ENCODE measurements at places on chromosomes 2 and 18. TPM values are rescaled to one million over a fixed set of nuclear protein-coding genes. Genes with fewer than 3 reads are reported as not detected.

The MATN3 gene
- total RNA-seq: 0.27 TPM

The MC4R gene
- not detected for total RNA-seq

The TSPYL6 gene
- not detected for total RNA-seq

The CPO gene
- total RNA-seq: not detected

The CD8A gene
- 0.95 TPM for total RNA-seq

The SLC8A1 gene
- 44.5 TPM for total RNA-seq

The TUBA3D gene
- not detected for total RNA-seq

The CRYBA2 gene
- 5.6 TPM for total RNA-seq

DNA sequence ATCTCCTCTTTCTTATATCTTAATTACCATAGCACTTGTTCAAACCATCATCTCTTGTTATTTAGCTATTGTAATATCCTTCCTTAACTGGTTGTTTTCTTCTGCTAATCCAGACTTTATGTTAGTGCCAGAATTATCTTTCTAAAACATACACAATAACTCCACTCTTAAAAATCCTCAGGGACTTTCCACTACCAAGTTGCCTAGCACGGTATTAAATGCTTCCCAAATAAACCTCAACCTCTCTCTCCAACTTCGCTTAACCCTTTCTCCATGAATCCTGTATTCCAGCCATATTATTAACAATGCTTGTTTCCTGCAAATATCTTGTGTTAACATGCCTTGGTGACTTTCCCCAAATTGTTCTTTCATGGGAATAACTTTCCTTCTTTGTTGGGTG is 84.5 kb downstream of the FAM228A start:
- DNase-seq: no peak

- DNase-seq: no peak
These were observed 99.4 kb upstream of the CDC42EP3 start for GRCh38 chr2:37770797-37771196.

DNA sequence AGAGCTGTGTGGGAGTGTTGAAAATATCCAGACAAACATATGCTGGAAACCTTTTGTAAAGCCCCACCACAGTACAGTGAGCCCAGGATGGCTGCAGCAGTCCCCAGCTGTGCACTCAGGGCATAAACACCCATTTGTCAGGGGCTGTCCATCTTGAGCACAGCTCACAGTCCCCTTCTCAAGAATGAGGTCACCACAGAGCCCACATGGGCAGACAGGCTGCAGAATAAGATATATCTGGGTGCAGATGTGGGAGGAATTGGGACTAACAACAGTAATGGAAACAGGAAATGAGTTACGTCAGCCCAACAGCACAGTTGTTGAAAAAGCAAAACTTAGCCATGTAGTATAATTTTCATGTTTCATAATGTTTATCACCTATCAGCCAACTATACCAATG is 219.6 kb downstream of the ETAA1 start:
- DNase-seq: no peak

- no peak for DNase-seq
These were observed 29.3 kb downstream of the SLC14A1 start for GRCh38 chr18:45753286-45753685.

GRCh38 chr2:101442667-101443061 is 32.2 kb downstream of the RFX8 start:
- no peak for DNase-seq

GRCh38 chr18:432791-433190 is 67.7 kb downstream of the COLEC12 start:
- DNase-seq: no peak

DNA sequence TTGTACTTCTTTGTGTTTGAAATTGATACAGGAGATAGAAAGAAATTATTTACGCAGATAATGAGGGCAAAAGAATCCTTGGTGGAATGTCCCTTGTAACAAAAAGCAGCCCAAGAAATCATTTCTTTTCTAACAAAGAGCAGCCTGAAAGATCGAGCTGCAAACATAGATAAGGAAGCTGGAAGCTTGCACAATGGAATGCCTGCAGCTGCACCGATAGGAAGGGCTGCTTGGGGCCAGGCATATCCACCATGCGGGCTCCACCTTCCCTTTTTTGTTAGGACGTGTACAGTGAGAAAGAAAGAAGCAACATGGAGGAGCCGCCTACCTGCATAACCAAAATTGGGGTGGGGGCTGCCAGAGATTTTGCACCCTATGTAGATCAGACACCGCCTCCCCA is 568.7 kb downstream of the METTL4 start:
- no peak for DNase-seq

DNA sequence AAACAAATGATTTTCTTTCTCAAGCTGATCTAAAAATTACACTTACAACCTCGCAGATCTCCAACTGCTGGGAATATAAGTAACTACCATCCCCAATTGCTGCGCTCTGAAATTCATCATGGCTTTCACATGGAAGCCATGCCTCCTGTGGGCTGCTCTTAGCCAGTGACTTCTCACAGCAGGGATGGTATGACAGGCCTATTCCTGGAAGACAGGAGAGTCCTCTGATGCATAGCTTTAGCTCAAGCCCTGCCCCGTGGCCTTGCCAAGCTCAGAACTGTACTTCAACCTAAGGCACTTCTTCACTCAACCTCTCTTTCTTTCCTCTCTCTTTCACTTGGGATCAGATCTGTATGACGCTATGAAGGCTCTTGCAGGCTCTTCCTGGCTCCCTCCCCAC is 12.6 kb upstream of the ELAC1 start:
- DNase-seq: no peak

- DNase-seq: no peak
These were observed 67.2 kb downstream of the PTRHD1 start for GRCh38 chr2:24725956-24726355.

DNA sequence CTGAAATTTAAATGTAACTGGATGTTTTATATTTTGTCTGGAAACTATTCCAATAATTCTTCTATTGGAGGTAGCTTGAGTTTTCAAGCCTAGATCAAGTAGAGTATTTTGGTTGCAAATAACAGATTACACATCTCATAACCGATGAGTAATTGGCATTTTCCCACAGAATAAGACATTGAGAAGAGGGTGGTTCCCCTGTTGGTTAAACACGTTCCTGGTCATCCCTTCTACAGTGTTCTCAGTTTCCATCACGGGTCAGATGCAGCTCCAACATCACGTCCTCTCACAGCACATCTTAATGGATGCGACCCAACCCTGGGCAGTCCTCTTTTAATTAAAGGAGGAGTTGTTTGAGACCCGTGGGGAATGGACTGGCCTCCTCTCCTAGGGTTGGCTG is 149.0 kb upstream of the ZNF516 start:
- DNase-seq: no peak

- DNase-seq: no peak
These were observed 6.9 kb upstream of the POTEF start for GRCh38 chr2:130135692-130136541.

DNA sequence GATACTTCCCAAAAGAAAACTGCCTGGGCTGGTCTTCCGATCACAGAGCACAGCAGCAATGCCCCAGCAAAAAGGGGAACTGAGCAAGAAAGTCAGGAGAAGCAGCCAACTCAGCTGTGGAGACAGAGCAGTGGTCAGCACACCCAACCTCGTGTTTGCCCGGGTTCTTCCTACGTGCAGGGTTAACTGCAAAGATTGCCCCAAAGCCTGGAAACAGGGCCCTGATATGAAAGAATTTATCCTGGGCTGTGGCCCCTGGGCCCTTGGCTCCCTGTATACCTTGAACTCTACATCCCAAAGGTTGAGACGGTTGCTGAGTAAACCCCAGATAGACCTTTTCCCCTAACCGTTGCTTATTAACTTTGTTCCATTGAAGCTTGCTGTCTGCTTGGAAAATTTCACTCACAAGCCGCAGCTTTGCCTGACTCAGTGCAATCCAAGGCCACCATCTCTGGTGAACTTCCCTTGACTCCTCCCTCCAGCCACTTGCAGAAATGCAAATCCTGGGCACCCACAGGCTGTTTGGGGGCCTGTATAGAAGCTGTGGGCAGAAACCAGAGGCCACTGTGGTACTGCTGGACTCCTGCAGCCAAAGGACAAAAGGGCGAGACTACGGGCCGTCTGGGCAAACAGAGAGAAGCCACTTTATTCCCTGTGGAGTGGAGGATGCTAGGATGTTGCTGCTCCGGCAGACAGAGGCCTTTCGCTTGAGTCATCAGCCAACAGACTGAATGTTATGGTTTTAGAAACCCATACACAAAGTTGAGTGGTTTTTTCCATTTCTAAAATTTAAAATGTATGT is 18.2 kb downstream of the NRP2 start:
- DNase-seq: peak; percentile 28

DNA sequence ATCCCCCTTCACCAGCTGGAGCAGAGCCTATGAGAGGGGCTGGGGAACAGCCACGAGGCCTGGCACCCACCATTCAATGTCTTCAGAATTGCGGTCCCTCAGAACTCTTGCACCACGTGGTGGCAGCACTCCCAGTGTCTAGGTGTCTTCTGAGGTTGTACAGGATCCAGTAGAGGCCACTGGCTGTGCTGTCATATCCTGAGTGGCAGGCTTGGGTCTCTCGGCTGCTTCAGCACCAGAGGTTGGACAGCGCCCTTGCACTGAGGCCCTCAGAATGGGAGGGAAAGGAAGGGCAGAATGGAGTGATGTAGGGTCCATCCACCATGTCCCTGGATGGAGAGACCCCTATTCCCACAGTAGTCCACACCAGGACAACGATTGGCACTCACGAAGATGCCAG is 112.0 kb upstream of the TEKT4 start:
- DNase-seq: no peak

DNA sequence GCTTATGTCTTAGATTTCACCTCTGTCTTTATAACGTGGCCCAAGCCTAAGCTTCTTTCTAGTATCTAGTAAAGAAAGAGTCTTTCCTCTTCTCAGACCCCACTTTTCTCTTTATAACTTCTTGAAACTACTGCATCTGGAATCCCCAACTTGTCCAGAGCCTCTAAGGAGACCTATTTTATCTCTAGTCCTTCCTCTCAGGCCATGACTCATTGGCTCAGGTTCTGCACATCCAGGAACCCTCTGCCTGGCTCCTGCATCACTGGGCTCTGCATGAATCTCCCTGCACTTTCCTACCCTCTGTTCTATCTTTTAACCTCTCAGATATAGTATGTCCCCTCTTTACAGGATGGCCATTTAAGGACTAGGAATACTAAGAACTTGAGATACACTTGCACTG is 124.7 kb downstream of the DNAH6 start:
- no peak for DNase-seq
